ENCODE measurements at places on chromosomes 5 and 9.

DNA sequence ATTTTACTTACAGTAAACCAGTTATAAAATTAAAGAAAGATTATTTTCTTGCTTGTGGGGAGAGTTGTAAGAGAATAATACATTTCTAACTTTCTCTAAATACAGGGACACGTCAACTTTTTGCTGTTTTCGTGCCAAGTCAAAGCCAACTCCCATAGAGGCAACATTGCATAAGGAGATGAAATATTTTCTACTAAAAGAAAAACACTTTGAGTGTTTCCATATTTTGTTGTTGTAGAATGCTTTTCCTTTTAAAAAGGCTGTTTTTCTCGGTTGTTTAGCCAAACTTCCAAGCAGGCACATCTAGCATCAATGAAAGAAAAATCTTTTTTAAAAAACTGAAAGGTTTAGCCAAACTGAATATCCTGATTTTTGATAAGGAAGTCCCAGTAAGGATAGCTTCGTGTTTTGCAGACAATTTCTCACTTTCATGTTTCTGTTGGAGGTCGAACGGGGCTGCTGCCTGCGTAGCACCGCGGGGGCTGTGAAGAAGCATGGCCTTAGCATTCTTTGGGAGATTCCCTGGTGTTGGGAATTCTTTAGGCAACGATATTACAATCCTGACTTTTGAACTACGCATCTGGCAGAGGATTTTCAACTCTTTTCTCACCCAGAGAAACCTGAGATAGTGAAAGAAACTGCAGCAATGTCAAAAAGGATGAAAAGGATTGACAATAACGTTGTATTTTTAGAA is 108.1 kb upstream of the FBXL7 start:
- DNase-seq = no peak

GRCh38 chr9:40927851-40928802 is 200.4 kb downstream of the FOXD4L6 start:
- DNase-seq = no peak

DNA sequence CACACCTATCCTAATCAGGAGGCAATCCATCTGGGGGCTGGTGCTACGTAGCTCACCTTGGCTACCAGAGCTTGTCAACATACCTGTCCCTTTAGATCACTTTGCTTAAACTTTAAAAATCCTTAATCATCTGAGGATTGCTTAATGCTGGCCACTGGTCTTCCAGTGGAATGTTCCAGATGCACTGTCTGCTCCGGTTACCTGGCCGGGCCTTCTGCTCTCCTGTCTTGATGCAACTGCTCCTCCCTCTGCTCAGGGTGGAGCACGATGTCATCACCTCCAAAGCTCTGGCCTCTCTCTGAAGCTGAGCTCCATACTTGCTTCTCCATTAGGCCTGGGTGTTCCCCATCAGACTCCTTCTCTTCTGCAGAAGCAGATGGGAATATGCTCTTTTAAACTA is 106.5 kb upstream of the OTULINL start:
- DNase-seq = no peak

GRCh38 chr5:1514027-1514818 is 9.5 kb downstream of the LPCAT1 start:
- no peak for DNase-seq

- no peak for DNase-seq
Observed at GRCh38 chr5:937151-937924, 44.7 kb downstream of the TRIP13 start.

DNA sequence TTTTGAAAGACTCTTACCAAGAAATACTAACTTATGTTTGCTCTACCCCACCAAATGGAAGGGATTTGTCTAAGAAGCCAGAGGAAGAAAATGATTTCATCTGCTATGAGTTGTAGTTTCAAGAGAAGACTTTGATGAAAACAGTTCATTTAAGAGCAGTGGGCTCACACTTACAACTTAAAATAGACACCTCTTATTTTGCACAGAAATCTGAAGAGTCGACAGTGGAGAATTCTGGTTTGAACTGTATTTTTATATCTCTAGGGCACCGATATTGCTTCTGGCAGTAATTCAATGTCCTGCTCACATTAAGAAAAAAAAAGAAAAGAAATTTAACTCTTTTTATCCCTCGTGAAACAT is 1.9 kb upstream of the DAB2 start:
- DNase-seq = peak; percentile 19

GRCh38 chr9:12816656-12817101 is 41.9 kb downstream of the LURAP1L start:
- no peak for DNase-seq

DNA sequence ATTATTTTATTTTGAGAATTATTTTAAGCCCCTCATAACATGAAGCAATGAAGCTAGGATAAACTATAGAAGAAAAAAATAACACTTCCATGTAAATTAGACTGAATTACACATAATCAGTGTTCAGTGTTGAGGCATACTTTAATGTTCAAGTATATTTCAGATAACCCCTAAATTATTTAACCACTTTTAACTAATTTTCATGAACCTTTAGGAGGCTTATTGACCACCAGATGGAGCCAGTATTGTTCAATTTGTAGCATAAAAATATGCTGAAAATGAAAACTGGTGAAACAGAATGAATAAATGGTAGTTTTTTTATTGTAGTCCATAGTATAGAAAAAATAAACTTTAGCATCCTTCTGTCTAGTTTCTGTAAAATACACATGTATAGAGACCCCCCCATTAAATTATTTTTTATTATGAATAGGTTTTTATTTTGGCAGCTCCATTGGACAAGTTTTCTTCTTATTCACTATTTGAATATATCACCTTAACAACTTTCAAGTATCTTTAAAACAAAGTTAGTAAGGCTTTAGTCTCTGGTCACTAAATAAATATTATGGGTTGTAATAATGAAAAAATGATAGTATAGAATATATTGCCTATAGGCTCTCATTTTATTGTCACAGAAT is 190.1 kb downstream of the CWC27 start:
- DNase-seq = peak; percentile 47

- DNase-seq = no peak
Observed at GRCh38 chr5:114185274-114185673, 176.6 kb upstream of the KCNN2 start.

- DNase-seq = no peak
Observed at GRCh38 chr5:73495772-73496335, 2.4 kb upstream of the BTF3 start.

GRCh38 chr5:180133060-180133459 is 61.5 kb upstream of the RNF130 start:
- no peak for DNase-seq

DNA sequence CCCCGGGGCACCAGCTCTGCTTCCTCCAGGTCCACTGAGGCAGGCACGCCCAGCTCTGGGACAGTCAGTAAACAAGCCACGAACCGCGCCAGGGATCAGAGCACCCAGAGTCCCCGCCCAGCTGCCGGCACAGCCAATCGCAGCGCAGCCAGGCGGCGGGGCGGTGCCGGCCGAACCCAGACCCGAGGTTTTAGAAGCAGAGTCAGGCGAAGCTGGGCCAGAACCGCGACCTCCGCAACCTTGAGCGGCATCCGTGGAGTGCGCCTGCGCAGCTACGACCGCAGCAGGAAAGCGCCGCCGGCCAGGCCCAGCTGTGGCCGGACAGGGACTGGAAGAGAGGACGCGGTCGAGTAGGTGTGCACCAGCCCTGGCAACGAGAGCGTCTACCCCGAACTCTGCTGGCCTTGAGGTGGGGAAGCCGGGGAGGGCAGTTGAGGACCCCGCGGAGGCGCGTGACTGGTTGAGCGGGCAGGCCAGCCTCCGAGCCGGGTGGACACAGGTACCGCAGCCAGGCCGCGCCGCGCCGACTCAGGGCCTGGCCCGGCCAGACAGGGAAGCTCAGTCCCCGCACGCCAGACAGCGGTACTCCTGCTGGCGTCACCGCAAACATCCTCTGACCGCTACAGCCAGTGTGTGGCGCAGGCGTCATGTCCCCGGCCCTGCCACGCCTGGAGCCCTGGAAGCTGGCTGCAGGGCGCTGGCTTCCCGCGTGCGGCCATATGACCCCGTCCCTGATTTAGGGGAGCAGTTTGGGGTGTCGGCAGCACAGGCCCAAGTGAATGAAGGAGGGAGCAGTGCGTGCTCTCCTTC is at the start of gene CTSL:
CTSL (plus strand) TSS at position 220 of the 810 bp plus-strand sequence. CDS start 1,485 bp downstream, outside the sequence.
- peak; percentile 84 for DNase-seq

- DNase-seq = no peak
Observed at GRCh38 chr5:11181940-11182339, 420.9 kb upstream of the DAP start.

DNA sequence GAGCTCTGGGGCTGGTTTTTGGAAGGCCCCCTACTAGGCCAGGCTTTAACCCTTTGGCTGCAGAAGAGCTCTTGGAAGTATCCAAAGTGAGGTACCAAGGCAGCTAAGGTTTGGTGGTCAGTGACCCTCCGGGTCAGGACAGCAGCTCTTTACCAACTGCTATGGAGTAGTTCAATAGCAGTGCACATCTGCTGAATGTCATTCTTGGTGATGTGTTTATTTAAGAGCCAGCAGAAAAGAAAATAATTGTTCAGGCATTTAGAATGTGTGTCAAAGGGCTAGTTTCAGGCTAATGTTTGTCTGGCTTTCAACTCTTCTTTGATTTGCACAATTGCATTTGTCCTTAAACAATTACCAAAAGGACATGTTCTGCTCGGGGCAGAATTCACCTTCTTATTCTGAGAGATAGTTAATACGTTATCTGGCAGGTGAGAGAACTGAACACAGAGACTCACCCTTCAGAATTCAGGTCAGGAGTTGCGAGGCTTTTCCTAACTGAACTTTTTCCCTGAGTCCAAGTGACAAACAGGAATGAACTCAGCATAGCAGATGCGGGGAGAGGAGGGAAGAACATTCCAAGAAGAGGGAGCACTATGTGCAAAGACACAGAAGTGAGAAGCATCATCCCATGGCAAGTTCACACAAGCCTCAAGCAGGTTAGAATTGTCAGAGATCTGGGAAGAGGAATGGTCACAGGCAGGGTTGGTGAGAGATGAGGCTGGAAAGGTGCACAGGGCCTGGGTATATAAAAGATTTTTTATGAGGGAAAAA is 556.7 kb upstream of the TLE4 start:
- DNase-seq = no peak

GRCh38 chr5:82704381-82704780 is 372.8 kb downstream of the TMEM167A start:
- no peak for DNase-seq

GRCh38 chr5:52760695-52761366 is 26.9 kb upstream of the ITGA1 start:
- DNase-seq = no peak

GRCh38 chr9:22374051-22374450 is 72.6 kb upstream of the DMRTA1 start:
- no peak for DNase-seq

GRCh38 chr9:86749161-86749893 is 198.0 kb downstream of the GAS1 start:
- DNase-seq = no peak

DNA sequence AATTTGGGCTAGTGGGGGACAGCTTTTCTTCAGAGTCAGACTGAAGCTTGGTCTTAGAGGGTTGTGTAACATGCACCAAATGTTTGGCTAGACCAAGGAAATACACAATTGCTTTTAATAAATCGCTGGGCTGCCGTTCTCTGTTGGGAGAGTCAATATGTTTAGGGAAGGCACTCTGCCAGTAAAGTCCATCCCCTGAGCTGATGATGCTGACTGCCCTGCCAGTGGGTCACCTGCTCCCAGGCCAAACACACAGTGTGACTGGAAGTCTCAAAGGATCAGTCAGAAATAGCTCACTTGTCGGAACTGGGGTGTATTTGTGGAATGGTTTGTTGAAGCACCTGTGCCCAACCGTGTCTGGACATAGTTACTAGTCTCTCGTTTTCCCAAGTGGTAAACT is 17.9 kb upstream of the ZNF474 start:
- DNase-seq = no peak

GRCh38 chr5:54794135-54794975 is 191.0 kb downstream of the ESM1 start:
- DNase-seq = no peak

DNA sequence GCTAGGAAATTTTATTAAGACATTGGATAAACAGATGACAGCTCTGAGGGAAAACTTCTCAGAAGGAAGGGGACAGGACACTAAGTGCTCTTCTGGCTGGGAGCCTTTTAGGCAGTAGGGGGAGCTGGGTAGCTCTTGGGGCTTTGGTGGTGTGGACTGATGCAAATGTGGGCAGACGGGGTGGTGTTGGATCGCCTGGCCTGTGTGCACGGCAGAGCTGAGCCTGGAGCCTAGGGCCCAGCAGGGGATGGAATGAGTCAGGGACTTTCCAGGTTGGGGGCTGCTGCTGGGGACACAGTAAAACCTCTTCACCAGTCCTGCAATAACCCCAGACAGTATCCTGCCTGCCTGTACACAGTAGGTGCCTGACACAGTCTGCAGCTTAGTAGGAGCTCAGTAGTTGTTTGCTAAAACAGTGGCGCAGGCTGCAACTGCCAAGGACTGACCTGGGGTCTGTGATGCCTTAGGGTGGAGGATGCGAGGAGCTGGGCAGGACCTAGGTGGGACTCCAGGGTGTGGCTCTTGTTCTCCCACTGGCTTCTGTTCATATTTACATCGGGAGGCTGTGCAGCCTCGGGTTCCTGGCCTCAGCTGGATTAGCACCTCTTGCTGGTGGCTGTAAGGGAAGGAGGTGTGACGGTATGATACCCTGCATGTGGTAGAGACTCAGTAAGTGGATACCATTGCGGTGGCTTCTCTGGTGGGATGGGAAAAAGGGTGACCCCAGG is 83.8 kb downstream of the DAB2IP start:
- DNase-seq = peak; percentile 39

- DNase-seq = peak; percentile 57
Observed at GRCh38 chr9:95726756-95727155, 148.7 kb upstream of the ERCC6L2 start.
